Putamen (tissue), 1 donor: ENCODE measurements at places on chromosomes 16 and 17.

DNA sequence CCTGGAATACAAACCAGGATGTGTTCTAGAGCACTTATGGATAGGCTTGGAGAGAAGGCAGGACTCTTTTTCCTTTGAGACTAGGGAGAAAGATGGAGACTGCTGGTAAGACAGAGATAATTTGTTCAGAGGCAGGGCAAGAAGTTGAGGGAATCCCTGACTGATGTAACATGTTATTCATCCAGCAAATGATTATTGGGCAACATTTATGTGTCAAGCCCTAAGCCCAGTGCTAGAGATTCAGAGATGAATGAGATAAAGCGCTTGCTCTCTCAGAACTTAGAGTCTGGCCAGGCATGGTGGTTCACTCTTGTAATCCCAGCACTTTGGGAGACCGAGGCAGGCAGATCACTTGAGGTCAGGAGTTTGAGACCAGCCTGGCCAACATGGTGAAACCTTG lies 47.8 kb upstream of the NUFIP2 start:
- DNase-seq = no peak

GRCh38 chr16:57739756-57740422 lies 4.3 kb downstream of the KATNB1 start:
- no peak for DNase-seq

DNA sequence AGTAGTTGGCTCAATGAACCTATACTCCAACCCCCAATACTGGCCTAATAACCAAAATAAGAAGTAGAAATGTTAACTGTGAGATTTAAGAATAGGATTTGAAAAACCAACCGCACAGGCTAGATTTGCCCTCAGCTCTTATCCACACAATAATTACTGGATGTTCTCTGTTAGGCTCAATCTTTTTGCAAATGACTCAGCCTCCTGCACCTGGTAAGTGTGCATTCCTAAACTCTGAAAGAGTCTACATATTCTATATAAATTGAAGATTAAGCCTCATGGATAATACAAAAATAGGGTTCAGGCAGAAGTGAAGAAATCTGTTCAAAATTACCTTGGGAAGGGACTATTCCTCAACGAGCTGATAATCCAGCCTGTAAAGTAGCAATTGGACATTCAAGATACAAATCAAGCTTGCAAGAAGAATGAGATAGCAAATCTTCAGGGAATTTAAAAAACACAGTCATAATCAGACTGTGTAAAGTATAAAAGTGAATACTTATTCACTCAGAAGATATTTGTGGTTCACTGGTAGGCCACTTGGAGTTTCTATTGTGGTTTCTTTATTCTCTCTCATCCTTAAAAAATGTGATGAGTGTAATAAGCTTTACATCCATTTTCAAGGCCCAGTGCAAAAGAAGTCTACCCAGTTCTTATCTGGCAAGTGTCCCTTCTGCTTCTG lies 931.9 kb upstream of the SOX9 start:
- no peak for DNase-seq

DNA sequence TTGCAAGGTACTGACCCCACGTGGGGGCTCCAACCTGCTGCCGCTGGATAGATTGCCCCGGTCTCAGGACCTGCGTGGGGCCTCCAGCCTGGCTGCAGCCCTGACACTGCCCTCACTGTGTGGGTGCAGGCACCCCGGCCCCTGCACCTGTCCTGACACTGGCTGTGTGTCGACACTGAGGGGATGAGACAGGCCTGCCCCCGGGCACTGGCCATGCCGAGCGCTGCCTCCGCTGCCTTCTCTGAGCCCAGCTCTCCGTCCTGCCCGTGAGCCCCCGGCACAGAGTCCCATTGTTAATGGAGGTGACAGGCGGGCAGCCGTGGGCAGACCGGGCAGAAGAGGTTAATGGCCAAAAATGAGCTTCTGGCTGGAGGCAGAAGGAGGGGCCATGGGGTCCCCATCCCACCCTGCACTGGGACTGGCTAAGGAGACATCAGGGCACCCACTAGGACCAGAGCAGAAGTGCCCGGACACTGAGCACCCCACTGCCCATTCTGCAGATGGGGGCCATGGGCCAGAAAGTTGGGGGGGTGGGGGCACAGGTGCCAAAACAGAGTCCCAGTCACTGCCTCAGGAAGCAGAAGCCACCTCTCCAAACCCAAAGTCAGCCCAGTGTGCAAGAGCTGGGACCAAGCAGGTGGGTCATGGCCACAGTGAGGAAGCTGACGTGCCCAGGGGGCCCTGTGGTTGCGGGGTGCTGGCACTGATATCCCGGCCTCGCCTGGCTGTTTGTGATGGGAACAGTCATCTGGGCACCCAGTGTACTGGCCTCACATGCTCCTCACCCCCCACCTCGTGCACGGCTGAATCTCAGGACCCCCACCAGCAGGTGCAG lies 2.5 kb upstream of the PRR35 start:
- DNase-seq = no peak

DNA sequence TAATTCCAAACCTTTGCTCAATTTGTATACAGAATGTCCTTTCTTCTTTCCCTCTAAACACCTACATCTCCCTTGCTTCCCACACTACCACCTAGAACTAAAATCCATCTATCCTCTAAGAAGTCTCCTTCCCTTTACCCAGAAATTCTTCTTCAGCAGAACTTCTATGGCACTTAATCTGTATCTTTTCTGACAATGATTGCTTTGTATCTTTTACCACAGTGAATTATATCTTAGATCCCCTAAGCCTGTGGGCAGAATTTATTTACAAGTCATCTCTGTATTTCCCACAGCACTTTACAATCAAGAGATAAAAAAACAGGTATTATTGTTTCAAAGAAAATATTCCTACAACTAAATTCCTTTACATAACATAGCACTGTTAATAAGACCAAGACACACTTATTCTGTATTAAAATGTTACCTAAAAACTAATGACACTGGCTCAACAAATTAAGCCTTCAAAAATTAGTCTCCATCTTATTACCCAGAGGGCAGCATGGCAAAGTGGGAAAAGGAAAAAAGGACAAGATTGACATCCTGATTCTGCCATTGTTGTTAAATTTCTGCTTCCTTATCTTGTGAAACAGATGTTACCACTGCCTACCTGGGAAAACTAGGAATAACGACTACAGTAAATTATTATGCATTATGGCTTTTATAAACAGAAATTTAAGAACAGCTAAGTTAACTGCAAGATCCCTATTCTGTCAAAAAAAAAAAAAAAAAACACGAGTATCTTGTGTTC lies 42.8 kb downstream of the KANSL1 start:
- no peak for DNase-seq

DNA sequence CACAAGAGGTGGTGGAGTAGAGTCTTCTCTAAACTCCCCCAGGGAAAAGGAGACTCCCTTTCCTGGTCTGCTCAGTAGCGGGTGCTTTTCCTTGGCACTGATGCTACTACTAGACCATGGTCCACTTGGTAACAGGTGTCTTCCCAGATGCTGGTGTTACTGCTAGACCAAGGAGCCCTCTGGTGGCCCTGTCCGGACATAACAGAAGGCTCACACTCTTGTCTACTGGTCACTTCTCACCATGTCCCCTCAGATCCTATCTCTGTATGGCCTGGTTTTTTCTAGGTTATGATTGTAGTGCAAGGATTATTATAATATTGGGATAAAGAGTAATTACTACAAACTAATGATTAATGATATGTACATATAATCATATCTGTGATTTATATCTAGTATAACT lies 49.7 kb upstream of the ARL4D start:
- DNase-seq = no peak

DNA sequence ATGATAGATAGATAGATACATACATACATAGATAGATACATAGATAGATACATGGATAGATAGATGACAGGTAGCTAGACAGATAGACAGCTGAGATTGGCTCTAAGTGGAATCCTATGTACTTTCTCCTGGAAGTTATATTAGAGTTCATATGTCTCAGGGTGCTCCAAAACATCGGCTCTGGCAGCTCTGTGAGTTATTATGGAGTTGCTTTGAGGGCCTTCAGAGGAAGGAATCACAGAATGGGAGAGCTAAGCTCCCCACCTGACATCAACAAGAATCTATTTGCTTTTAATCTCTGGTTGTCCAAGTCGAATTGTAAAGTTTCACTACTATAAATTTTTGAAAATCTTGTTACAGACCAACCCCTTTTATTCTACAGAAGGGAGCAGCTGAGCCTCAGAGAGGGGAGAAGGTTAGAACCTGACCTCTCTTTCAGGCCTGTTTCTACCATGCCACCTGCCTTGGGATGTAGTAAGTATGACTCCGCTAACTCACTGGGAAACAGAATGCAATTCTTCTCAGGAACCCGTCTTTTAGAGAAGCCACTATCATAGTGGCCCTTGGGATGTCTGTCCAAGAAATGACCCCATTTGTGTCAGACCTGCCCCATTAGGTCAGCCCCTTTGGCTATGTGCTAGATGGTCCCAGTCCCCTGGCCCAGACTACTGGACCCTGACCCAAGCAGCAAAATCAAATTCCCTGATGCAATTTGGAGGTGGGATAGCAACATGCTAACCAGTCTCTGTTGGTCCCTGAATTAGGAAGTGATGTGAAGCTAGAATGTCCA lies 18.3 kb downstream of the GP2 start:
- no peak for DNase-seq

DNA sequence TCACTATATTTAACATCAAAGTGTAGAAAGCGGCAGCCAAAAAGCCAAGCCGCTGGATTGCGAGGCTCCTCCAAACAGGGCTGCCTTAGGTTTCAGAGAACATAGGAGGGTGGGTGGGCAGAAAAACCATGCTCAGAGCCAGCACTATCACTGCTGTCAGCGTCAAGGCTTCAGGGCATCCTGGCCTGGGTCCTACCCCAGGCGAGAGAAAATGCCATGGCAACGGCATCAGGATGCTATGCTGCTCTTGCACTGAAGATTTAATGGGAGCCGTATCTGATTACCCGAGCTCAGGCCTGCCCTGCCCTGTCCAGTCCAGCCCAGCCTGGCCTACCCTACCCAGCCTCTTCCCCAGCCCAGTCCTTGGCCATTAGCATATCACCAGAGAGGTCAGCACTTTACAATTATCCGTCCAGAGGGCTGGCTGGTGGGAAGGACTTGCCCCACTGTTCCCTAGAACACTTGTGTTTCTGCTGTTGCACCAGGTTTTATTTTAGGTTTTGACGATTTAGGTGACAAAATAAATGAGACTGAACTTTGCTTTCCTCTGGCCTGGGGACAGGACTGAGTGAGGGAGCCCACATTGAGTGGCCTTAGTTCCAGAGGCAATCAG lies 61.1 kb downstream of the TOM1L2 start:
- no peak for DNase-seq

DNA sequence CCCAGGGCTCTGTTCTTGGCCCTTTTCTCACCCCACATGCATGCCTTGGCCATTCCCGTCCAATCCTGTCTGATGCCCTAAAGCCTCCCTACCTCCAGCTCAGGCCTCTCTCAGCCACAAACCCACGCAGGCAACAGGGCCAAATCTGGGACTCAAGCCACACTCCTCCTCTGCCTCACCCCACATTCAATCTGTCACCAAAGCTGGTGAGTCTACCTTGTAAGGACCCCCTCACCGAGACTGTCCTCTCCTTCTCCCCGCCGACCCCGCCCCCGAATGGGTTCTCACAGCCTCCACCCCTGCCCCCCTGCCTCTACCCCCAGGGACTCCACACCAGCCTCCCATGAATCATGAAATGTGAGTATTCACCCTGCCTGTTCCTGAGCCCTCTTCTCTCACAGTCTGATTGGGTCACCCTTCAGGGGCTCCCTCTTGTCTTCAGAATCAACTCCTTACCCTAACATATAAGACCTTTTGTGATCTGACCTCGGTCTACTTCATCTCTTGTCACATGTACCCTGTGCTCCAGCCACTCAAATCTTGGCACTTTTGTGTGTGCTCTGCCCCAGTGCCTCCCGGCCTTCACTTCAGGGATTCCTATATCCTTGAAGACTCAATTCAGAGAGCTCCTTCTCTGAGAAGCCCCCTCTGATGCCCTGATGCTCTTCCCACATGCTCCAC lies 10.7 kb downstream of the EPOP start:
- no peak for DNase-seq

GRCh38 chr17:36972186-36972700 lies 23.5 kb downstream of the AATF start:
- DNase-seq = no peak

- no peak for DNase-seq
Observed at GRCh38 chr16:5032748-5033167, 977 bp downstream of the NAGPA start.

DNA sequence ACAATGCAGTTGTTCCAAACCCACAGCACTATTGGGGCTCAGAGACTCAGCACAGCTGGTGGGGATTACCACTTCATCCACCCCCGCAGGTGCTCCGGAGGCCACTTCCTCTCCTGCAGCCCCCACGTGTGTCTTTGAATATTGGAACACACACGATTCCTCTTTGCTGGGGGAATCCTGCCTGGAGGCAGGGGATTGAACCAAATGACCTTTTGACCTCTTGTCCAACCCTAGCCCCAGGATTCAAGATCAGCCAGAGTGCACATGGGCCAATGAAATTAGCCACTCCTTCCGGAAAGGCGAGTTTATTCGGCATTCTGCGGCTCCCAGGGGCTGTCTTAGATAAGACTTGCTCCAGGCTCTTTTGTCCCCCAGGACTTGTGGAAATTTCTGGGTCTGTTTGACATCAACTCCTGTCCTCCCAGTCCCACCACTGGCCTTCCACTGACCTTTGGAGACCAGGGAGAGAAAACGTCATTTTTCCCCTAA lies 350.2 kb downstream of the FOXL1 start:
- DNase-seq = no peak

DNA sequence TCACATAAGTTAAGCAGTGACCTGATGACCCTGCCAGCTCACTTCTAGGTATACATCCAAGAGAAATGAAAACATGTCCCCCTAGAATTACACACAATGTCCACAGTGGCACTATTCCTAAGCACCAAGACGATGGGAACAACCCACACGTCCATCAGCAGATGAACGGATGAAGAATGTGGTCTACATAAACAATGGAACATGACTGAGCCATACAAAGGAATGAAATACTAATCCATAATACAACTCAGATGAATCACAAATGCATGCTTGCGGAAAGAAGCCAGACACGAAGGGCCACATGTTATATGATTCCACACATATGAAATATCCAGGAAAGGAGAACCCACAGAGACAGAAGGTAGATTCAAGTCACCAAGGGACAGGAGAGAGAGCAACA lies 17.4 kb downstream of the USP22 start:
- no peak for DNase-seq

- DNase-seq = no peak
Observed at GRCh38 chr16:86653285-86654006, 75.1 kb downstream of the FOXL1 start.
